SK-N-SH (cell line): ENCODE measurements at places on chromosomes 2 and 18. TPM values are rescaled to one million over a fixed set of nuclear protein-coding genes. Genes with fewer than 3 reads are reported as not detected.

Gene TMEM247
- not detected in 2 replicates for polyA plus RNA-seq

DNA sequence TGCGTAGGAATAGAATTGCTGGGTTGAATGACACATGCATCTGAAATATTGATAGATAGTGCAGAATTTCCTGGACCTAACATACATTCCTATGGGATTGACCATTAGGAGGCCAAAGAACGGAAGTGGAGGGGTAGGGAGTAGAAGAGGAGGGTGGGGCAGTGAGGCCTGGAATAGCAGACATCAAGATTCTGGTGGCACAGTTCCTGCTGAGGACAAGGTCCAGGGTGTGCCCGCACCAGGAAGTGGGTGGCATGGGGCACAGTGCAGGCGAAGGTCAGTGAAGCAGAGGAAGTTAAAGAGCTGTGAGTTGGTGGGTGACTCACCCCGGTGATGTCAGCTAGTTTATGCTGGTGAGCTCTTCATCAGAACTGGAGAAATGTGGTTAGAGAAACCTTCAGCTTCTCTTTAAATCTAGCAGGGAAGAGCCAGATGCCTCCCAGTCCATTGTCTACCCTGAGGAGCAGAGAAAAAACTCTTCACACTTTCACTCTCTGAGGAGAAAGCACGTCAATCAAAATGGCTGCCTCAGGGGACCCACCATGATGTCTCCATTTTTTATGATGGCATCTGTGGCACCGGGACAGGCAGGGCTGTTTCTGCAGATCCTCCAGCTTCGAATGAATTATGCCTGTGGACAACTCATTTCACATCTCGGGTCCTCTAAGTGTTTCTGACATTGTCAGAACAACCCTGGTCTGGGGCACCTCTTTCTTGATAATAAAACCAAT is 55.9 kb upstream of the CTLA4 start:
- no peak for DNase-seq

Gene NR4A2
- polyA plus RNA-seq: 13.9 and 16.2 TPM in 2 replicates

- no peak for DNase-seq
Measured at GRCh38 chr18:11570769-11571412, 38.5 kb upstream of the SLC35G4 start.

DNA sequence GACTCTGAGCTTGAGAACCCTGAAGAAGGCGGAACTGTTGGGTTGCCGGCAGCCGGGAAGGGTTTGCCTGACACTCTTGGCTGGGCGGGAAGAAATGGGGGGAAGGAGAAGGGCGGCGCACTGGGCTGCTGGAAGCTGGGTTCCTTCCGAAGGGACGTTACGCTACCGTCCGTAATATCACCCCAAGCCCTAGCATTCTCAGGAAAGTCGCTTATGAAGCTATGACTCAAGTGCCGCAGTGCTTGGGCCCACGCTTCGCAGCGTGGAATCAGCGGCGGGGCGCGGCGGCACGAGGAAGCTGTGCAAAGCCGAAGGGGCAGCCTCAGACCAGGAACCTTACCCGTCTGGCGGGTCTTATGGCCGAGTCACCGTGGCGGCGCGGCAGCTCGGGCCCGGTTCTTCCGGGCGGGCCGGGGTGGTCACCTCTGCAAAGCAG is 50.2 kb upstream of the SIGLEC15 start:
- DNase-seq: peak; percentile 55

Gene POTEC
- not detected in 2 replicates for polyA plus RNA-seq

GRCh38 chr2:181393472-181393871 is 63.7 kb upstream of the ITGA4 start:
- peak; percentile 26 for DNase-seq

Gene SERPINB11
- polyA plus RNA-seq: not detected in 2 replicates

GRCh38 chr2:10392951-10393639 is 55.0 kb downstream of the ODC1 start:
- DNase-seq: peak; percentile 91

DNA sequence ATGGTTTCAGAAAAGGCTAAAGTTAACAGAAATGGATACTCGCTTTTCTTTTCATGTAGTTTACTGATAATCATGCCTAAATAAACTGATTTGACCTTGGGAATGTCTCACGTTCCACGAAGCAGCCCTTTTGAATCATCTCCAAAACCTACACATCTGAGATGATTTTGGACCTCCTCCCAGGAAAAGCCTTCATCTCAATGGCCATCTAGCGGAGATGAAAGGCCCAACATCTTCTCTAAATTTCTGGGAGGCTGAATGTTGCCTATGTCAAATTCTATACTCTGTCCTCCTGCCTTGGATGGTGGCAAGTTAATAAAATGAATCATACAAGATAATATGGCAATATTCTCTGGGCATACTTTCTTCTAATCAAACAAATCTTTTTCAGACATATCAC is 448.5 kb downstream of the ZEB2 start:
- DNase-seq: no peak

Gene CFAP65
- 0.95 and 1.7 TPM in 2 replicates for polyA plus RNA-seq

Gene IDH1
- 43.4 and 57.2 TPM in 2 replicates for polyA plus RNA-seq

- peak; percentile 36 for DNase-seq
Measured at GRCh38 chr2:42764096-42764495, at the start of gene OXER1. OXER1 (minus strand) TSS chr2:42764135; CDS start chr2:42764062, 73 bp downstream.

GRCh38 chr2:164078421-164078820 is 342.6 kb upstream of the FIGN start:
- DNase-seq: no peak

- DNase-seq: no peak
Measured at GRCh38 chr2:16150456-16151280, 210.3 kb downstream of the MYCN start.

DNA sequence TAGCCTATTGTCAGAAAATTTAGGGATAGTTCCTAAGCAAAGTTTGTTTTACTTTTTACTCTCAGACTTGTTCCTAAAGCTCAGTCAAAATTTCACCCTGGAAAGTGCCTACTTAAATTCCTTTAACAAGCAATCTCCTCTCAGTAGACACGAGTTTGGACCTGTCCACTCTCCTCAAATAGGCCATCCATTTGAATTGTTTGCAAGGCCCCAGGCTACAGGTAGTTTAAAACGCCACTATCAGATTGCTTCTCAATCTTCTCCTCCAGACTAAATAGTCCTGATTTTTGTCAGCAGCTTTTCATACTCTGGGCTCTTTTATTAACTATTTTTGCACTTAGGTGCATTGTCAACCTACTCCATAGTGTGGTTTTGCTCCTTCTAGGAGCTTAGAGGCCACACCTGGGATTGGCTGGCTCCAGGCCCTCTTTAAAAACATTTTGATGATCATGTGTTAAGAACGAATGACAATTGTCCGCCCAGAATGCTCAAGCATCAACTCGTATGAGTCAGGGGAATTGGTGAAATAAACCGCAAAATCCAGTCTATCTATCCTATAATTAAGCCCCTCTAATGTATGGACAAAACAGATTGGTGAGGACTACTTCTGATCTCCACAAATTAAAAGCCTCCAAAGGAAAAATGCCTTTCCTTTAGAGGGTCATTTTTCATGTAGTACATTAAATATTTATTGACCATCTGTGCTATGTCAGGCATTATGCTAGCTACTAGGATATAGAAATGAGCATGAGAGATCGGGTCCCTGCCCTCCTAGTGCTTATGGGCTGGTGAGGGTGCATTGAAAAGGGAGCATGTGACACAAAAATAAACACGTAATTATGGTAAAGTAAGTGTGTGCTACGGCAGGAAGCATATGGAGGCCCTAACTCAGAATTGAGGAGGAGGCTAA is 333.8 kb upstream of the TNP1 start:
- DNase-seq: no peak

DNA sequence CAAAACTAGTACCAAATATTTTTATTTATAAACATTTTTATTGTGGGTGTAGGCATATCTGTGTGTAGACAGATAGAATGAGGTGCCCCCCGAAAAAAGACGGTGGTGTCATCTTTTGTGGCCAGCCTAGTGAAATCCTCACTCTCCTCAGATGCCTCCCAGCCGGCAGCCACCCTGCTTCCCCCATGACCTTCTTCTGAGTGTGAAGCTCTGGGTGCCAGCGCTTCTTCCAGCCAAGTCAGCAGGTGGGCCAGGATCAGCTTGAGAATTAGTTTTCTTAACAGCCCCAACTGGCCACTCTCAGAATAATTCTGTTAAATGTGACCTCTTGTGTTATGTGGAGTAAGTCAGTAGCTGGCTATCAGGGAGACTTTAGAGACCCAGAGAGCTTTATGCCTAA is 229.6 kb upstream of the FOSL2 start:
- DNase-seq: no peak

GRCh38 chr18:80067321-80067720 is 33.1 kb downstream of the RBFA start:
- DNase-seq: no peak

- peak; percentile 48 for DNase-seq
Measured at GRCh38 chr2:231228974-231229529, 30.6 kb downstream of the ARMC9 start.

DNA sequence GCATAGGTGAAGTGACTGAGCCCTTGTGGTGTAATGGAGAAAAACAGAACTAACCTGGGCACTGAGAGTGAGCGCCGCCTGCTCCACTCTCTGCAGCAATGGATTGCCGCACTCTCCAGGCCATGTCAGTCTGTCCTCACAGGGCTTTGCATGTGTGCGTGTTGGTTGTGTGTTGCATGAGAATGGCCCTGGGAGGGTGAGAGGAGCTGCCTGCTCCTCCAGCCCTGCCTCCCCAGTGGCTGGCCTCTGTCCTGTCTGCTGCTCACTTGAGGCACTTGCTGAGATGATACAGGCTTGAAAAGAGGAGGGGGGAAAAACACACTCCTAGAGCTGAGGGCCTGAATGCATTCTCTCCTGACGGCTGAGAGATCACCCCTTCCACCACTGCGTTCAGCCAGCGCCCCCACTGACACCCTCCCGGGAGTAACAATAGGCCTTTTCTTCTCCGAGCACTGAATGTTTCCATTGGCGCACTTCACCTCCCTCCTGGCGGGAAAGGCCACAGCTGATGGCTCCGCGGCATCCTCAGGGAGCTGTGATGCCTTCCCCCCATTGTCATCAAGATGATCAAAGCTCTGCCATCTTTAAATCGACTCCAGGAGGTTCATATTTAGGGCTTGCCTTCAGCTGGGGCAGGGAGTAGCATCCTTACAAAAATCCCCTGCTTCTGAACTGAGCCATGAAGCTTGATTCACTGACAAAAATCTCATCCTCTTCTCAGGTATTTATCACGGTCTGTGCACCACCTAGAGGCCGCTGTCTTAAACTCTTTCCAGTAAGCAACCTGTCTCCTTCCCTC is 49.9 kb upstream of the DAPL1 start:
- DNase-seq: peak; percentile 58

Gene G6PC2
- polyA plus RNA-seq: not detected in 2 replicates

DNA sequence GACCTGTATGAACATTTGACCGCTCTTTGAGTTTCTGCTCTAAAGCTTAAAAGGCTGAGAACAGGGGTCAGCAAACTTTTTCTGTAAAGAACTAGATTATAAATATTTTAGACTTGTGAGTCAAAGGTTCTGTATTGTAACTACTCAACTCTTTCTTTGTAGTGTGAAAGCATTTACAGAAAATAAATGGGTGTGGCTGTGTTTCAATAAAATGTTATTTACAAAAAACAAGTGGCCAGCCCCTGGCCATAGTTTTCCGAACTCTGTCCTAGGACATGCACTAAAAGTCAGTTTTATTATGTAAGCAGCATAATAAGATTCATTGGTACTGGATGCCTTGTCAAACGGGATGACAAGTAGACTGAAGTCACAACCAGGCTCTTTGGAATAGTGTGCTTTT is 434.9 kb downstream of the ZEB2 start:
- no peak for DNase-seq

Gene LAMA1
- 0.07 and 0.11 TPM in 2 replicates for polyA plus RNA-seq

DNA sequence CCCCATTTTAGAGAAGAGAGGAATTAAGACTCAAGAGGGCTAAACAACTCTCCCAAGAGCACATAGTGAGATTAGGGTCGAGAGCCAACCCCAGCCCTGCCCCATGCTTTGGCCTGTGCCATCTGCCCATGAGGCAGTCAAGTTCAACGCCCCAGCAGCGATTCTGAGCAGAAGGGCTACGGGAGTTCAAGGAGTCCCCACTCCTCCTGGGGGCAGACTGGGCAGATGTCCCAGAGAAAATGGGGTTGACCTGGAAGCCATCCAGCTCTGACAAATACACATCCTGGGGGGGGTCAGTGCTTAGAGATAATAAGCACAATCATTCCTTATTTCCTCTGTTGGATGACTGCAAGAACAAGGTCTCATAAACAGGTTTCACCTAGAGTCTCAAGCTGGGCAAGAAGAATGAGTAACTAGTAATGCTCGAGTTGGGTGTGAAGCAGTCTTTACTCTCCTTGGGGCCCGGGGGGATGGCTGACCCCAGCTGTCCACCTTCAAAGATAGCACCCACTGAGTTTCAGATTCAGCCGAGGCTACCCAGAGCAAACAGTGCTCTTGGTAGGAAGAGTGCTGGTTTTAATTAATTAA is 716.4 kb downstream of the RNF144A start:
- no peak for DNase-seq

DNA sequence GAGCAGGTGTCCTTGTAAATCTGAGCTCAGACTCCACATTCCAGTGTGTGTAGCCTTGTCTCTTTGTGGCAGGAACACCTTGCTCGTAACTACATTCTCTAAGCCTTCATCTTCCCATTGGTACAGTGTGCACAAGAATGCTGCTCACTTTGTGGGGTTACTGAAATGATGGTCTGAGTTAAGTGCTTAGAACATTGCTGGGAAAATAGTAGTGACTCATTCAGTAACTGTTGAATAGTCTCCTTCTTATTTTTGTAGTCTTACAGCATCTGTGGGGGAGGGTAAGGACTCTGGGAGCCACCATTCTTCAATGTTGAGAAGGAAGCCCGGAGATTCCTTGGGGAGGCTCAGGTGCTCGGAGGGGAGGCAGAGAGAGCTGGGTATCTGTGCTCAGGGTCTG is 236.0 kb upstream of the HDAC4 start:
- DNase-seq: no peak

Gene HOXD10
- polyA plus RNA-seq: 0.03 and 0.10 TPM in 2 replicates

Gene DUSP2
- polyA plus RNA-seq: 0.79 and 1.2 TPM in 2 replicates

DNA sequence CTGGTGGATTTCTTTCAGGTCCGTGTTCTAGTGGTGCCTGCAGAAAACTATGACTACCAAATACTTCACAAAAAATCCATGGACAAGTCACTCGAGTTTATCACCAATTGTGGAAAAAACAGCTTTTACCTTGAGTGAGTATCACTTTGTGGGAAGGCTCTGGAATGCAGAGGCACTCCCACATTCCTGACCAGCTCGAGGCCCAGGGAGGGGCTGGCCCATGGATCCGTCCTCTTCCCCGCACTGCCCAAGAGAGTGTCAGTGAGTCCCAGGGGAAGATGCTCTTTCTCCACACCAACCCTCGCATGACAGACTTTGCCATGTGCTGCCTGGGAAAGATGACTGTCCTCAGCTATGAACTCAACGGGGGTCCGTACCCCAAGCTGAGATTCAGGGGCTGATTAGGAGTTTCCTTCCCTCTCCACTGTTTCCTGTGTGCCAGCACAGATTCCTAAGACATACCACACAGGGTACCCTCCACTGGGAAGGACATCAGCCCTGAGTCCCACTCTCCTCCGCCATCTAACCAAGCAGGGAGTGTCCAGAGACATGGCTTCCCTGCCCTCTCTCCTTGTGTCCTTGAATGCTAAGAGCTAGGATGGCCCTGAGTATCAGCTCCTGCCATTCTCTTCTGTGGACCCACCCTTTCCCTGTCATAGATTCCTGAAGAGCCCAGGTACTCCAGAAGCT is 155.9 kb downstream of the LAMA3 start:
- no peak for DNase-seq

GRCh38 chr2:144146876-144147275 is 373.0 kb downstream of the ZEB2 start:
- no peak for DNase-seq

- DNase-seq: peak; percentile 65
Measured at GRCh38 chr2:225017713-225018112, 24.6 kb downstream of the DOCK10 start.
